ENCODE measurements at places on chromosomes 1 and 21. TPM values are rescaled to one million over a fixed set of nuclear protein-coding genes. Genes with fewer than 3 reads are reported as not detected.

The FAM151A gene
- not detected for polyA plus RNA-seq

The TP73 gene
- 0.44 TPM for polyA plus RNA-seq

The PLOD1 gene
- polyA plus RNA-seq = 67.1 TPM

The MTARC2 gene
- polyA plus RNA-seq = 2.1 TPM

The SYF2 gene
- polyA plus RNA-seq = 33.7 TPM

The OPTC gene
- not detected for polyA plus RNA-seq

The C1orf185 gene
- polyA plus RNA-seq = not detected

The USH2A gene
- not detected for polyA plus RNA-seq

The MTMR11 gene
- 8.4 TPM for polyA plus RNA-seq

The LIN28A gene
- not detected for polyA plus RNA-seq

The CNR2 gene
- not detected for polyA plus RNA-seq

The BARHL2 gene
- polyA plus RNA-seq = not detected

The COL6A1 gene
- 3.3 TPM for polyA plus RNA-seq

The KLHDC8A gene
- not detected for polyA plus RNA-seq

The CGN gene
- 2.4 TPM for polyA plus RNA-seq

The FCRL2 gene
- polyA plus RNA-seq = not detected

The ACKR1 gene
- polyA plus RNA-seq = not detected

The INSRR gene
- polyA plus RNA-seq = not detected

The HUNK gene
- 0.06 TPM for polyA plus RNA-seq

The RBP7 gene
- 11.3 TPM for polyA plus RNA-seq

The MEX3A gene
- 3.4 TPM for polyA plus RNA-seq

The LCE1F gene
- 0.81 TPM for polyA plus RNA-seq

The FCAMR gene
- polyA plus RNA-seq = not detected

The WNT3A gene
- 0.07 TPM for polyA plus RNA-seq

The SH3BGR gene
- 0.80 TPM for polyA plus RNA-seq

The RABGAP1L gene
- polyA plus RNA-seq = 3.9 TPM

The MYOG gene
- not detected for polyA plus RNA-seq

The TDRD5 gene
- not detected for polyA plus RNA-seq

The ASAP3 gene
- polyA plus RNA-seq = 5.1 TPM

The ACTN2 gene
- polyA plus RNA-seq = not detected

The CERS2 gene
- 118 TPM for polyA plus RNA-seq

The TCHH gene
- 0.04 TPM for polyA plus RNA-seq

The NENF gene
- 114 TPM for polyA plus RNA-seq

The SAMSN1 gene
- polyA plus RNA-seq = not detected

The LEFTY2 gene
- not detected for polyA plus RNA-seq

The CDK18 gene
- 13.4 TPM for polyA plus RNA-seq

The PIK3C2B gene
- 0.58 TPM for polyA plus RNA-seq

The AK2 gene
- polyA plus RNA-seq = 159 TPM

The PADI4 gene
- polyA plus RNA-seq = 0.35 TPM

The LCE3D gene
- polyA plus RNA-seq = 9.3 TPM
